ENCODE measurements at places on chromosomes 3 and 15.

DNA sequence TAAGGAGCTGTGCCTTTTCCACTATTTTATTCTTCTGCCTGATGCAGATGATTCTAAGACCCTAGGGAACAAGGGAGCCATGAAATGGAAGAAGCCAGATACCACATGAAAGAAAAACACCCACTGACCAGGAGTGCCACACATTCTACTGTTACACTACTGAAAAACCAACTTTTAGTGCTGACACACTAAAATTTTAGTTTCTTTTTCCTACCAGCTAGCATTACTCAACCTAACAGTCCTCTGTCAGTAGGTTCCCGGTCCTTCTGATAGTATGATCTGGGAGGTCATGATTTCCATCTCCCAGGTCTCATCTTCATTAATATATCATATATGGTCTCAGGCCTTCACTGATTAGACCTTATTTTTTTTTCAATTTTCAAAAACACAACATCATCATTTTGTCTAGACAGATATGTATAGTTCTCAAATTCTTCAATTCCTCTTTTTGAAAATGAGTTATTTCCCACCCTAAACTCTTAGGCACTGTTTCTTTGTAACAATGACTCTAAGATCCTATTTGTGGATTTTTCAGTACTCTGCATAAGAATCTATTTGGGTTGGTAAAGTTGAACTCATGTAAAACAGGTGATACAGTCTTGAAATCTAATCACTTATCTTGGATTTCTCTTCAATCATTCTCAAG is 321.8 kb downstream of the CTNNB1 start:
- ATAC-seq, result no peak

GRCh38 chr3:116836286-116836685 is 126.7 kb downstream of the TUSC7 start:
- no peak for ATAC-seq

- no peak for ATAC-seq
These were observed 1090.0 kb downstream of the OTOL1 start for GRCh38 chr3:162586591-162586990.

DNA sequence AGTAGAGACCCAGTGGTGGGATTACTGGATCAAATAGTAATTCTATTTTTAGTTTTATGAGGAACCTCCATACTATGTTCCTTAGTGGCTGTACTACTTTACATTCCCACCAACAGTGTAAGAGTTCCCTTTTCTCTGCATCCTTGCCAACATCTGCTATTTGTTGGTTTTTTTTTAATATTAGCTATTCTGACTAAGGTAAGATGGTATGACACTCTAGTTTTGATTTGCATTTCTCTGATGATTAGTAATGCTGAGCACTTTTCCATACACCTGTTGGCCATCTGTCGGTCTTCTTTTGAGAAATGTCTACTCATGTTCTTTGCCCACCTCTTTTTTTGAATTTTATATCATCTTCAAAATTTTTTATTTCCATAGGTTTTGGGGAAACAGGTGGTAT is 34.2 kb upstream of the RAP2B start:
- no peak for ATAC-seq

DNA sequence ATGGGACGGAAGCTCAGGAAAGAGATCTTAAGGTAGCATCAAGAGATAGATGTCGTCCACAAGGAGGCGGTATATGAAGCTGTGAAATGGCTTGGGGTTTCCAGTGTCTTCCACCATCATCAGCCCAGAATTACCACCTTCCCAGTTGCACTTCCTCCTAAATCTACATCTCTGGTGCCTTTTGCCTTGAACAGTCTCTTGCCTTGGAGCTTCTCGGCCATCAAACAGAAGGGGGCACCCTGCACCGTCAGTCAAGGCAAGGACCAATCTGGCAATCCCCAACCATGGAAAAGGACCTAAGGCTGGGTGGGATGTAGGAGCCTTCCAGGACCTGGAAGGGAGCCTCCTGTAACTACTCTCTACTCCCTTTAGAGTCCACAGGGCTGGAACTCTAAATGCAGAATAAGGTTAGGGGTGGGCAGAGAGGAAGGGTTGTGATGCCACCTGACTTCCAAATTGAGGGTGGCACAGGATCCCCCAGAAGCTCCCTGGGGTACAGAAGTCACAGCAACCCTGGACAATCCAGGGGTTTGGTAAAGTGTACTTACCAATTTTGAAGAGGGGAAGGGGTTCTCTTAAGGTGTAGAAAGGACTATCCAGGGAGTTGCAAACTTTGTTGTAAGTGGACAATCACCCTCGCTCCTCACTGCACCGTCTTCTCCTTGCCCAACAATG is 1.0 kb upstream of the RYR3 start:
- ATAC-seq, result no peak

DNA sequence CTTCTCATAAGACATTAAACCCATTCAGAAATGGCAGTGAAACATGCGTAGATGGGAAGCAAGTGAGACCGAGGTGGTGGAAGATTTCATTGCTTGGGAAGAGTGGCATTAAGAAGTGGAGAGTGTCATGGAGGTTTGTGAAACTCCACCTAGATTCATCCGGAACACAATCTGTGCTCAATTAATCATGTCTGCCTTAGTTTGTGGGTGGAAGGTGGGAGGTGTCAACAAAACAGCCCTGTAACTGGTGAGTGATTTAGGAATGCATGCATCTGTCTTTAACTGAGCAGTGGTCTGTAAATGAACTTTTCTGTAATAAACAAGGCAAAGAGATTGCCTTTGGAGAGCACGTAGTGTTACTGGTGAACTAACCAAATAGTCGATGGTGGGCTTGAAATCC is 113.7 kb downstream of the WNT5A start:
- ATAC-seq, result no peak

GRCh38 chr3:52742418-52743041 is 28.2 kb downstream of the NEK4 start:
- no peak for ATAC-seq

GRCh38 chr3:47414666-47415587 is 34.1 kb downstream of the PTPN23 start:
- no peak for ATAC-seq

- no peak for ATAC-seq
These were observed 45.9 kb downstream of the SUMF1 start for GRCh38 chr3:4421121-4421520.

- ATAC-seq, result no peak
These were observed 13.8 kb downstream of the PIERCE2 start for GRCh38 chr15:55422089-55422488.

GRCh38 chr3:32334675-32335074 is 57.0 kb upstream of the CMTM7 start:
- no peak for ATAC-seq

- peak; percentile 58 for ATAC-seq
These were observed 102.7 kb downstream of the PTPRG start for GRCh38 chr3:61664105-61664482.

GRCh38 chr15:36612063-36612788 is 32.8 kb downstream of the CDIN1 start:
- no peak for ATAC-seq

GRCh38 chr15:92654662-92655061 is 913 bp downstream of the FAM174B start:
- ATAC-seq, result no peak

GRCh38 chr3:59908701-59909100 is 858.9 kb upstream of the CFAP20DC start:
- no peak for ATAC-seq

Measured in gastroesophageal sphincter (tissue), 4 donors.